ENCODE measurements at places on chromosomes 2 and 18.

- DNase-seq = no peak
Measured at GRCh38 chr2:219327719-219328118, 4.8 kb downstream of the RESP18 start.

- no peak for DNase-seq
Measured at GRCh38 chr2:157413326-157414035, 30.4 kb downstream of the CYTIP start.

GRCh38 chr2:126825316-126825715, 73.4 kb upstream of the TEX51 start:
- no peak for DNase-seq

DNA sequence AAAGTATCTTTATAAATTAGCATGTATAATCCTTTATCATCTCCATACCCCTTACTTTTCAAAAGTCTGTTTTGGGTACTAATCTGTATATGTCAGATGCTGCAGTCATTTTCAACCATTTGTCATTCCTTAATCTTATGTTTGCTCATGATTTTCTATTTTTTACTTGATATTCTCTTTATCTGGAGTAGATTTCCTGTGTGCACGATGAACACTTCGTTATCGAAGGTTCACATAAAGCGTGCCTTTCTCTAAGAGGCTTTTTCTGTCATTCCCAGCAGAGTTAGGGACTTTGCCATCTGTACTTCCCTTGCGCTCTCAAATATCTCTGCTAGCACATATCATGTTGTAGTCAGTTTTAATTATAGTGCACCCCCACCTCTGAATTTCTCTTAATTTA, 123.2 kb downstream of the BIRC6 start:
- no peak for DNase-seq

DNA sequence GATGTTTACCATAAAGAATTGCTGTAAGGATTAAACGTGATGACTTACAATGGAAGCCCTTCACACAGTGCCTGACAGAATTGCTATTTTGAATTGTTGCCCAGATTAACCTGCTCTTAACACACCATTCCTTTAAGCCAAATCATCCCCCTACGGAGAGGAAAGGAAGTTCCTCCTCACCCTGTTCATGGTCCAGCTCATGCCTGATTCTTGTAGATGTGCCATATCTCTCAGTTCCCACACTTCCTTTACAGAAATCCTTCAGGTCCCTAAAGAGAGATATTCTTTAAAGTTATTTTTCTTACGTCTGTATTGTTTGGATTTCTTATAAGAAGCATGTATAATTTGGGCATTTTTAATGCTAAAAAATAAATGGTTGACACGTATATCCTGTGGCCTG, 127.5 kb upstream of the DAPL1 start:
- no peak for DNase-seq

GRCh38 chr18:36572135-36572856, 256.5 kb downstream of the TPGS2 start:
- no peak for DNase-seq

GRCh38 chr2:54574107-54574859, 118.2 kb downstream of the SPTBN1 start:
- no peak for DNase-seq

DNA sequence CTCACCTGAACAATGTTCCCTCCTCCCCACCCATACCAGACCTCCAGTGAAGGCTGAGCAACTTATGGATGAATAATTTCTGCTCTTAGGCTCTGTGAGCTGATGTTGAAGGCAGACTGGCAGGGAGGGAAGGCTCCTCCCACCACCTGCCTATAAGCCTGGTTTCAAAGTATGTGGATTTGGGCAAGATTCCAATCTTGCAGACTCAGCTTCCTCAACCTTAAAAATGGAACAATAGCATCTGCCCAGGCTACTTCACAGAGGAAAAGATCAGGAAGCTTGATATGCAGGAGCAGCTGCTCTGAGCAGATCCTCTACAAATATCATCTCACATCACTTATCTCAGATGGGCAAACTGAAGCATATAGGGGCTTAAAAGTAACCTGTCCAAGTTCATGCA, 112.2 kb downstream of the ZFP36L2 start:
- DNase-seq = no peak

DNA sequence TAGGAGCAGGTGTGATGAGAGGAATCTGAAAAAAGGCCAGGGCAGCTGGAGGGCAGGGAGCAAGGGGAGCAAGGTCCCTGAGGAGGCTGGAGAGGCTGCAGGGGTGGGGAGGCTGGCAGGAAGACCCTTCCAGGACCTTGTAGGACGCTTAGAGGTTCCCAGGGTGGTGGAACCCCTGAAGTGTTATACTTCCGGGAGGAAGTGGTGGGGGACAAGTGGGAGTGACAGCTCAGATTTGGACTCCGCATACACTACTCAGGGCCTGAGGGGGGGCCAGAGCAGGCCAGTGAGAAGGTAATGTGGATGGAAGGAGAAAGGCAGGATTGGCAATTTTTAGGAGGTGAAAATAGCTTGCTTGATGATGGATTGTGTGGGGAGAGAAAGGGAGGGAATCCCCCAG, 1.9 kb upstream of the NCAPH start:
- DNase-seq = no peak

DNA sequence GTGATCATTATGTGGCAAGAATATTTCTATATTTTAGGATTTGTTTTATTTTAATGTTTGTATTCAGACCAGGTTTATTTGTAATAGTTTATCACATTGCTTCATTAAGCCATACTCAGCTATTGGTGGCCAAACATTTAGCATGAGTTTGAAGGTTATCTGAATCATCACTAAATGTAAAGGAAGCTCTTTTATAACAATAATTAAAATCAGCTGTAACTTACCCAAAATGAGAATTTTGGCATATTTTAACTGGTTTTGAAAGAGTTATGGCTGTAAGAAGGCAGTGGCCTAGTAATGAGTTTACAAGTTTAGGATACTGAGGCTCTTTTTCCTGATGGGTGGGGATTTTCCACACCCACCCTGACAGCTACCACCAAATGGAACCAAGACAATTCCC, 177.8 kb downstream of the EN1 start:
- no peak for DNase-seq

- no peak for DNase-seq
Measured at GRCh38 chr18:44895176-44895798, 214.6 kb downstream of the SETBP1 start.

- DNase-seq = no peak
Measured at GRCh38 chr18:44541159-44541558, 139.5 kb upstream of the SETBP1 start.

DNA sequence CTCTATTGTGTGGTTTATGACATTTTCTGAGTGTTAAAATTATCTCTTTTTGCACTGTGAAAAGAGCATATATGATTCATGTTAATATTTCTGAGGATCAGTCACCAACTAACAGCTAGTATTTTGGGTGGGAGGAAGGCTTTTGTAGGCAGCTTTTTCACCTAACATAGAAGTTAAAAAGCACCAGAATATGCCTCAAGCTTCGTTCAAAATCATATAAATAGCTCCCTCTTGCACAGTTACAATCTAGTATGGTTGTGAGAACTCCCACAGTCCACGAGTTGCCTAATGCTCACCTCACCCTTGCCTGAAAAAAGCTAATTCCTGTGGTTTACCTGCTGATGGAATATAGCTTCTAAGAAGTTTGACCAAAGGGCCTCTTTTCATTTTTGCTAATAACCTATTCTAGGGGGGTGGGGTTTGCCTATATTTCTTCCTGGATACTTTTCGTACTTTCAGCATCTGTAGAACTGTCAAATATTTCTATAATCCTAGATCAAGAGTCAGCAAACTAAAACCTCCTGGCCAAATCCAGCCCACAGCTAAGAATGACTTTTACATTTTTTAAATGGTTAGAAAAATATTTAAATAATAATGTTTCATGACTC, 167.1 kb upstream of the FOSL2 start:
- DNase-seq = no peak

DNA sequence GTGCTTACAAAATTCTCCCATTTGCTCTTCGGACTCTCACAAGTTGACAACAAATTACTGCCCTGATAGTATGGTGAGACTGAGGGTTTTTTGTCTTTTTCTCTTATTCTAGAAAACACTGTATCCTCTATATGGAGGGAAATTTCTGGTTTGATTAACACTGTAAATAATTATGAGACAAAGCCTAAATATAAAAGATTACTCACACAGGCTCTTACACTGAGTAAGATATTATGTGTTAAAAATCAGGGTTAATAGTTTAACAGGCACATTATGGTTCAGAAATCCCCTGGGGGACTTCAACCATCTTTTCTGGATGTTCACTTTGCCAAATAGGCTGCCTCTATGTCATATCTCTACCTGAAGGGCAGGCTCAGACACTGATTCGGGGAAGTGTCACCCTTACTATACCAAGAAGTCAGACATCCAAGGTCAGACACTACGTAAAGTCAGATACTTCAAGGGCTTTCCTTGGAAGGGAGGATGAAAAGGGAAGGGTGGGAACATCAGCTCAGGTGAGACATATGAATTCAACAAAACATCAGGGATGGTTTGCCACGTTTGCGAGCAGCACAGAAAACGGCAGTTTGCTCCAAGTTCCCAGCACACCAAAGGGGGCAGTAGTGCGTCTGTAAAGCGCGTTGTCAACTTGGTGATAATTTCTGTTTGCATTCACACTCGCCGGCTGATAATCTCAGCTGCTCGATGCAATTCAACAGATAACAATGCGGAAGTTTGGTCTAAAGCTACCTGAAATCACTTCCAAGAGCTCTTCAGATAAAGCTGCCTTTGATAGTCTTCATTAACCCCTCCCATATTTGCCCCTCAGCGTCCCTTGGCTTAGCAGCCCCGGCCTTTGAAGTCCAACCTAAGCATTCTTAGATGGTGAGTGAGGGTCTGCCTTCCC, 972 bp upstream of the RASGRP3 start:
- no peak for DNase-seq

- no peak for DNase-seq
Measured at GRCh38 chr18:3380384-3380961, 69.5 kb upstream of the TGIF1 start.

GRCh38 chr18:76935722-76936337, 113.5 kb downstream of the ZNF236 start:
- no peak for DNase-seq

- DNase-seq = no peak
Measured at GRCh38 chr2:10417551-10418335, 30.4 kb downstream of the ODC1 start.

GRCh38 chr2:157158111-157158510, 99.4 kb upstream of the GALNT5 start:
- no peak for DNase-seq

DNA sequence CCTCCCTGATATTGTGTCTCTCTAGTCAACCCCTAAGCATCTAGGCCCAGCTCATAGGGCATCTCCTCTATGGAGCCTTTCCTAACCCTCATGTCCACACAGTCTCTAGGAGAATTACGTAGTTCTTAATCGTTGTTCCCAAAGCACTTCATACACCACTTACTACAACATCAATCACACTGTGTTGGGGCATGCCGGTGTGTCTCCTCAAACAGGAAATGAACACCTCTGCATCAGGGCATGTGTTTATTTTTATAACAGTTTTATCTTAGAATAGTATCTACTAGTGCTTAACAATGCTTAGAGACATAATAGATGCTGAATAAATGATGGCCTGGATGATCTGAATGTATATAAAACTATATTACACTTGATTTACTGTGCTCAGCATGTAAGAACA, 19.7 kb downstream of the CYP1B1 start:
- no peak for DNase-seq
